ENCODE measurements at places on chromosomes 11 and 22.

- DNase-seq, result no peak
Observed at GRCh38 chr22:35102663-35103062, 36.7 kb downstream of the ISX start.

DNA sequence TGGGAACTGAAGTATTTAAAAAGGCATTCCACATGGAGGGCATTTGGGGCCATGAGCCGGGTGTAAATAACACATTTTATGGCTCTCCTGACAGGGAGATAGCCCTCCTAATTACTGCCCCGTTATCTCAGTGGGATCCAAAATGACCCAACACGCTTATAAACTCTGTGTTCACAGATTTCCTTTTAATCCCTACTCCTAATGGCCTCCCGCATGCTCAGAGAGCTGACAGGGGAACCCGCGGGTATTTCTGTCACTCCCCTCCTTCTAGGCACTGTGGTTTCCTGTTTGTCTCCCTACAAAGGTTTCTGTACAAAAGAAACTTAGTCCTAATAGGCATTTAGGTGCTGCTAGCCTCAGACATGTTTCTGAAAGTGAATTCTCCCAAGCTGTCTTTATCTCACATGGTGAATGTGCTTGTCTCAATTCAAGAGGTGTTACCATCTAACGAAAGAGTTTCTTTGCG, 202.8 kb upstream of the SEZ6L start:
- no peak for DNase-seq

DNA sequence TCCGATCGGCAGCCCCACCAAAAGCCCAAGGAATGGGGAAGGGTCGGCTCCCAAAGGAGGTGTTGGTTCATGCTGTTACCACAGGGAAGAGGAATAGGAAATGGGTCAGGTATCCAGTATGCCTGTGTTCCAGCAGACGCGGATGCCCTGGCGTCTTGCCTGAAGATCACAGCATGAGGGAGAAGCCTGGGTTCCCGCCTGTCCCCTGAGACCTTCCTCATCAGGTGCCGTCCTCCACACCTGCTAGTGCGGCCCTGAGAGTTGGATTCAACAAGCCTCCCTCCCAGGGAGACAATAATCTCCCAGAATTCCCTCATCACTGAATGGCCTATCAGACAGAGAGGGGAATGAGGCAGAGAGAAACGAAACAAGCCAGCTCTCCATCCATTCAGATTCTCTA, 92.2 kb downstream of the SPATA19 start:
- no peak for DNase-seq

DNA sequence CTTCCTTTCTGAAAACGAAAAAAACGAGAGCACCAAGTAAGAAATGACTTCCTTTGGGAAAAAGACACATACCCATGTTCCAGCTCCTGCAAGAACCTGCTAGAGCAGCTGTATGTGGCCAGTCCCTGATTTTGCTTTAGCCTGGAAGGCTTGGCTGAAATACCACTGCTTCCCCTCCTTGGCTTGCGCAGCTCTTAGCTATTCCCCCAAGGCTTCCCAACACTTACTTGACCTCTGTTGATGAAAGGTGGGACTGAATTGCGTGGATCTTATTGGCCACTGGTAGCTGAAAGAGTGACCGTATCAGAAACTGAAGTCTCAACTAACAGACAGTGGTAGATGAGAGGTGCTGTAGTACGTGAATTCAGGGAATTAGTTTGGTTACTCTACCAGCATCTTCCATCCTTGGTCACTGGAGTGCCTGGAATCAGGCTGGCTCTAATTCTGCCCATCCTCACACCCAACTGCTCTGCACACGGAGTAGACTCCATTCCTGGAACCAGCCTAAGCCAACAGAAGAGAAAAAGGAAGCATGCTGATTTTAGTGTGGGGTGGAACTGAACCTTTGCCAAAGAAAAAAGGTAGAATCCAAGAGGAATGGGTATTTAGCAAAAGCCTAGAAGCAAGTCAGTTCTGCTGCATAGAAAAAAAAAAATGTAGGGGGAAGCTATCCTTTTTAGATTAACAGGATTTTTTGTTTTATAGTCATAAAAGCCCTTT, 73.8 kb upstream of the CRTAM start:
- no peak for DNase-seq

DNA sequence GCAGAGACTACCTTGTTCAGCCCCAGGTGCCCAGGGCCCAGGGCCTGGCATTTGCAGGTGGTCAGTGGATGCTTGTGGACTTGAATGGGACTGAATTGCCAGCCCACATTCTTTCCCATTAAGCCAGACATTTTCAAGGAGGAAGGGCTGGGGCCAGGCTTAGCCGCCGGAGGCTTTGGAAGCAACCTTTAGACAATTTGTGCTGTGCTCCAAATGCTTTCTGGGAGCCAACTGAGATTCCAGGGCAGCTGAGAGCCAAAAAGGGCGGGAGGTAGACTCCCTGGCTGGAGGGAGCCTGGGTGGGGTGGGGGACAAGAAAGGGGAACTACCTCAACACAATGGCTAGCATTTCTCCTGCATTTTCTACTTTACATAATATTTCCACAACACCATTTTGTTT, 54.8 kb upstream of the TIMP3 start:
- DNase-seq, result no peak

DNA sequence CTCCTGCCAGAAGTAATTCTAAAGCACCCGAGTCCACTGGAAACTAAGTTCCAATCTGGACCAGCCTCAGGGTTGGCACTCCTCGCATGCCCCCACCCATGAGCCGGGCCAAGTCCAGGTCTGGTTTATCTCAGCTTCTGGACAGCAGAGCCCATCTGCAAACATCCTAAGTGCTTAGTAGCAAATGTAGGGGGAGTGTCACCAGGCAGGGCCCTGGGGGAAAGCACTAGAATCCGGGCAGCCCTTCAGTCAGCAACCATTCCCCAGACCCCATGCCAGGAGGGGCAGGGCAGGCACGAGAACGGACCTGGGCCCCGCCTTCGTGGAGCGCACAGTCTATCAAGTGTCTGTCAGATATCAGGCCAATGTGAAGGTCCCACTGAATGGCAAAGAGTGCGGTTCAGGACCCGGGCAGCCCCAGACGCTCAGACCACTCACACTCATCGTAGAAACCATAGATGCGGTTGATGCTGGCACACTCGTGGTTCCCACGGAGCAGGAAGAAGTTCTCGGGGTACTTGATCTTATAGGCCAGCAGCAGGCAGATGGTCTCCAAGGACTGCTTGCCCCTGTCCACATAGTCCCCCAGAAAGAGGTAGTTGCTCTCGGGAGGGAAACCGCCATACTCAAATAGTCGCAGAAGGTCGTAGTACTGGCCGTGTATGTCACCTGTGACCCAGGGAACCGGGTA, 1.3 kb downstream of the PPP1CA start:
- no peak for DNase-seq
